Stimulated activated CD4-positive, alpha-beta T cell treated with anti-CD3 and anti-CD28 coated beads, Interleukin-1b, Interleukin-23, amount 100 ng/mL, for 1 hour (primary cell): ENCODE measurements at places on chromosomes 3 and 15.

- no peak for DNase-seq
Observed at GRCh38 chr3:54949491-54950044, 21.7 kb upstream of the LRTM1 start.

DNA sequence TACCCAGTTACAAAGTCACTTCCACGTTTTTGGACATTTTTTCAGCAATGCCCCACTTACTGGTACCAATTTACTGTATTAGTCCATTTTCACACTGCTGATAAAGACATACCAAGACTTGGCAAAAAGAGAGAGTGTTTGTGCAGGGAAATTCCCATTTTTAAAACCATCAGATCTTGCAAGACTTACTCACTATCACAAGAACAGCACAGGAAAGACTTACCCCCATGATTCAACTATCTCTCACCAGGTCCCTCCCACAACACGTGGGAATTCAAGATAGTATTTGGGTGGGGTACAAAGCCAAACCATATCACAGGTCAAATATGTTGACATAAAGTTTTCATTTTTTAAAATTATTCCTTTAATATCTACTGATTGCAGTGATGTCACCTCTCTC, 16.2 kb upstream of the ABI3BP start:
- no peak for DNase-seq

GRCh38 chr3:195910499-195910845, 2.1 kb upstream of the TNK2 start:
- DNase-seq: no peak

DNA sequence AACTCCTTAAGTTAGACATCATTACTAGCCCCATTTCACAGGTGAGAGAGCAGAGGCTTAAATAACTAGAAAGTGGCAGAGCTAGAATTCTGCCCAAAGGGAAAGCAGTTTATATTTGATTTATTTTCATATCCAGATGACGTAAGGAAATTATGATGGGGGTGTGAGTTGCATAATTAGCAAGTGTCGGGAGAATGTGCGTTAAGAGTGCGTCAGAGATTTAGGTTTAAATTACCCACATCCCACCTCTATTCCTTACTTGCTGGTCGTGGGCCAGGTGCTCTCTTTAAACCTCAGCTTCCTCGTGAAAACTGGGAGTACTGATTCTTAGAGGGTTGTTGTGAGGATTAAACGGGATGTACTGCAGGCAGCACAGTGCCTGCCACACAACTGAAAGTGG, 32.3 kb downstream of the FSTL1 start:
- DNase-seq: no peak

DNA sequence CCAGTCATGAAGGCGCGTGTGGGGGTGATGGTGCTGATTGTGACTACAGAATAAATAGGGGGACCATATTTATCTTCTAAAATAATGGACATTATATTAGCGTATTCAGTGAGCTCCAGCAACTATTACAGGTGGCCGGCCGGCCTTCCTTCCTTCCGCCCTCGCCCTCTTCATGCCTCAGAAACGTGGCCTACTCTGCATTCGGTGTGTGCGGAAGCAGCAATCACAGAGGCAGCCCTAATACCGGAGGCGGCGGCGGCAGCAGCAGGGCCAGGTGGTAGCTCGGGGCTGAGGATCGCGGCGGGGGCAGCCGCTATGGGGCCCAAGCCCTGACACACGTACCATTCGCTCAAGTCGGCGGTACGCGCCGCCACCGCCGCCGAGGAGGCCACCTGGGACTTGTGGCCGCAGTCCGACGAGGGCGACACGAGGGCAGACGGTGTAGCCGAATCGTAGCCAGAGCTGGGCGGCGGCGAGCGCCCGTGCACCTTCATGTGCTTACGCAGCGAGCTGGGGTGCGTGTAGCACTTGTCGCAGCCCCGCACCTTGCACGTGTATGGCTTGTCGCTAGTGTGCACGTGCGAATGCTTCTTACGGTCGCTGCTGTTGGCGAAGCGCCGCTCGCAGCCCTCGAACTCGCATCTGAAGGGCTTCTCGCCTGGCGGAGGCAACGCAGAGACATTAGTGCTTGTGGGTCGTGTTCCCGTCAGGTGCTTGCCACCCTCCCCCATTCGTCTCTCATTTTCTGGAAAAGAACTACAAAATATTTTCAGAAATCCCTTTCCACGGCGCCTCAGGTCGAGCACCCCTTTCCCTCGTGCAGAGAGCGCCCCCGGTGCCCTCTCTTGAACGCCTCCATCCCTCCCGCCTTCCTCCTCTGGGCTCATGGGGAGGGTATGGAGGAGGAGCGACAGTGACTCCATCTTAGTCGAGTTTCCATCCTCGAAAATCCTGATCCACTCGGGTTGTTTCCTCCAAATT, 15.5 kb downstream of the ZIC4 start:
- no peak for DNase-seq

GRCh38 chr3:43207628-43208085, 78.7 kb upstream of the SNRK start:
- DNase-seq: no peak

- DNase-seq: no peak
Observed at GRCh38 chr3:183446838-183447205, 18.4 kb upstream of the MCF2L2 start.

- no peak for DNase-seq
Observed at GRCh38 chr3:108804437-108804836, 18.1 kb upstream of the TRAT1 start.

DNA sequence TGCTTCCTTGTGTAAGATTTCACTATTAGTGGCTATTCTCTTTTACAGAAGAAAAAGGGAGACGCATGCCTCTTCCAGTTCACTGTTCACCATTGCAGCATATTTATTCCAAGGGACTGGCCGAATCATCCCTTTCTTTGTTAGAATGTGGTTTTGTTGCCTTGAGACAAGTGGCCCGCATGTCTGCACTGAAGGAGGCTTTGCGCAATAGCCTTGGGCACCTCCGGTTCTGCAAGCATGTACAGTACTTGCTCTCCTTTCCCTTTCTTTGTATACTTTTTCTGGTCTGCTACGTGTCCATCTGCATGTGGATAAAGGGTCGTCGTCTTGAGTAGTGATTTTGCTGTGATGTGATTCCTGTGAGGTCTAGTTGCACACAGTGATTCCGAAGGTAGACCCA, 43.0 kb downstream of the FLNB start:
- no peak for DNase-seq

- no peak for DNase-seq
Observed at GRCh38 chr3:147807776-147808175, 398.6 kb downstream of the ZIC1 start.

GRCh38 chr15:50107591-50108408, 11.2 kb downstream of the ATP8B4 start:
- no peak for DNase-seq

DNA sequence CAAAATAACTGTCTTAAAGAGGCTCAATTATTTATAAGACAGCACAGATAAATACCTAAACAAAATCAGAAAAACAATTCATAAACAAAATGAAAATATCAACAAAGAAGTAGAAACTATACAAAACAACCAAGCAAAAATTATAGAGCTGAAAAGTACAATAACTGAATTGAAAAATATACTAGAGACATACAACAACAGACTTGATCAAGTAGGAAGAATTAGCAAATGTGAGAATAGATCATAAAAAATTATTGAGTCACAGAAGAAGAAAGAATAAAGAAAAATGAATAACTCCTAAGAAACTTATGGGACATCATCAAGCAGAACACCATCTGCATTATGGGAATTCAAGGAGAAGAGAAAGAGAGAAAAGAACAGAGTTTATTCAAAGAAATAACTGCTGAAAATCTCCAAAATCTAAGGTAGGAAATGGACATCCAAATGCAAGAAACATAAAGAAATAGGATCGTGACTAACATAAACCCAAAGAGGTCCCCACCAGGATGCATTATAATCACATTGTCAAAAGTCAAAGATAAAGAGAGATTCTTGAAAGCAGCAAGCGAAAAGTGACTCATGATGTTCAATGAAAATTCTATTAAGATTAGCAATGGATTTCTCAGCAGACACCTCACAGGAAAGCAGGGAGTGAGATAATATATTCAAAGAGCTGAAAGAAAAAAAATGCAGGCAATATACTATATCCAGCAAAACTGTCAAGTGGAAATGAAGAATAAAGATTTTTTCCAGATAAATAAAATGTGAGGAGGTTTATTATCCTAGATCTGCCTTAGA, 85.9 kb downstream of the DCLK3 start:
- DNase-seq: no peak

DNA sequence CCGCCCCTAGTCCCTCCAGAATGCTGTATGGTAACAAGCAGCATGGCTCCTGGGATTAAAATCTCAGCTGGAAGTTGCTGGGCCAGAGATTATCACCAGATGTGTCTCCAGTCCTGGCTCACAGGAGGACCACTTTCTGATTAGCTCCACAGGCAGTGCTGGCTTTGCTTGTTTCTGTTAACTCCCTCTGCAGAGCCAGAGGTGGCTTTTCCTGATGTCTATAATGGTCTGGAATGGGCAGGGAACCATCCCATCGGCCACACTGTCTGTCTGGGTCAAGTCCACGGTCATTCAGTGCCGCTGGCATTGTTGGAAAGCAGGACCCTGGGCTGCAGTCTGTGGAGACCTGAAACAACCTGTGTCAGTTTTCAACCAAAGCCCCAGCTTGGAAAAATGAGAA, 119.6 kb upstream of the CTDSPL start:
- no peak for DNase-seq

GRCh38 chr3:34382859-34383258, 584.4 kb downstream of the PDCD6IP start:
- DNase-seq: no peak

DNA sequence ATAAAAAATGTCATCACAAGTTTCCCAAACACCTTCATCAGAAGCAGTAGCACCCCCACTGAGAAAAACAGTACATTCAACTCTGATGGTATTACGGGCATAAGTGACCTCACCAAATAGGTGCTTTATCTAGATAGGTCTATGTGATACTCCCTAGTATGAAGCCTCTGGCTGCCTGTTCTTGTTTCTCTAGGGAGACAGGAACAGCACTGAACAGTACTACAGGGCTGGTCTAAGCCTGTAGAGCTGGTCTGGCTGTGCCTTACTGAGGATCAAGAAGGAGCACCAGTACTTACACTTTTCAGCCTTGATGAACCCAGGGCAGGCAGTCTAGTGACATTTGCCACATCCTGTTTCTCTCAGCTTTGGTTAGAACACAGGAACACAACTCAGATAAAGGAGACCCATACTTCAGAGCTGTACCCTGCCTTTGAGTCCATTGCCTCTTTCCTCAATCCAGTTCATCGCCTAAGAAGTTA, 35.9 kb downstream of the OXNAD1 start:
- no peak for DNase-seq

DNA sequence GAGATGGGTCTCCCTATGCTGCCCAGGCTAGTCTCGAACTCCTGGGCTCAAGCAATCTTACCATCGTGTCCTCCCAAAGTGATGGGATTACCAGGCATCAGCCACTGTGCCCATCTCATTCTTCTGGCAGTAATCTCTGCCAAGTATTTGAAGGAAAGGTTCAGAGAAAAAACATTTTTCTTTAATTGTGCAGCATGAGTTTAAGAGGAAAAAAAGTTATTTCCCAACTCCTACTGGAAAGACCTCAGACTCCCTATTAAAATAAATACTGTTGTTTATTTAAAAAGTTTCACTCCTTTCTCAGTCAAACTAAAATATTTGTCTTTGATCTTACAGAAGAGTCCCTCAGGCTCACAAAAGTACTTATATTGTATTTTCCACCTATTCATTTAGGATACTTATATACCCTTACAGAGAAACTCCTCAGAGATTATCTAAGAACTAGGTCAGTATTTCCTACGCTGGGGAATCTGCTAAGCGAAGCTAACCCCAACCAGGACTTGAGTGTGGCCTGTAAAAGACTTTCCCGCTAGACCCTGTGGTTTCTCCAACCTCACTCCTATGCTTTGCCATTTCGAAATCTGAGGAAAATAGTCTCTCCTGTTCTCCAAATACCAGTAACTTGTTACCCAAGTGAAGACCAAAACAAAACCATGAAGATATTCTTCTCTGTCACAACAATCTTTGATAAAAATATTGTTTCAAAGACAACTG, 28.7 kb downstream of the WWTR1 start:
- DNase-seq: no peak

- DNase-seq: no peak
Observed at GRCh38 chr3:112046599-112046998, 12.1 kb downstream of the TMPRSS7 start.

GRCh38 chr3:12301513-12301912, 12.6 kb downstream of the PPARG start:
- no peak for DNase-seq

DNA sequence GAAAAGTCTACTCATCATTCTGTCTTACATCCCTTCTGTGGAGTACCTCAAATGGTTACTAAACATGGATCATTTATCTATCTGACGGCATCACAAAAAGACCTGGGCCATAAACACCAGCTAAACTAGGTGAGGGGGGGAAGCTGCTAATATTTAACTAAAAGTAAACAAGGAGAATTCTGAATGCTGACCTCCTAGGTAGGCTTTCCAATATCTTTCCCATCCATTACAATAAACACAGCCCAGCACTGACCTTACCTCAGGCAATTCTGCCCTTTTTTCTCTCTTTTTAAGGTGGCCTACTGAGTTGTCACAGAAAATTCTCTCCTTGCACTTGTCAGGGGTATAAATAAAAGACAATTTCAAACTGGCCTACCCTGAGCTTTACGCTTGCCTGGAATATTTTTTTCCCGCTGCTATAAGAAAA, 33.1 kb downstream of the USF3 start:
- DNase-seq: no peak

DNA sequence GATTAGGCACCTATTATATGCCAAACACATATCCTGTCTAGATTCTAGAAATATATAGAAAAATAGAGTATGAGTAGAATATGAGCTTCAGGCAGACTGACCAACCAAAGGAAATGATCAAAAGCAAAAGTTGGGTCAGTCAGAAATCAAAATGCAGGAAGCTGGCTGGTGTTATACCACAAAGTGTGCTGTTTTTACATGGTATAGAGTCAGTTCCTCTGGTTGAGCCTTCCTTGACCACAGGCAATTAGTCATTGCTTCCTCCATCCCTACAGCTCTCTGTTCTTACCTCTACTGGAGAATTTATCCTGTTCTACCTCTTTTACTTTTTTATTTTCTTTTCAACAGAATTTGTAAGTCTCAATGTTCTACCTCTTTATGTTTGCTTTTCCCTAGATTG, 149.8 kb downstream of the TMCO5A start:
- no peak for DNase-seq

GRCh38 chr15:60093273-60094067, 89.4 kb downstream of the FOXB1 start:
- DNase-seq: no peak

DNA sequence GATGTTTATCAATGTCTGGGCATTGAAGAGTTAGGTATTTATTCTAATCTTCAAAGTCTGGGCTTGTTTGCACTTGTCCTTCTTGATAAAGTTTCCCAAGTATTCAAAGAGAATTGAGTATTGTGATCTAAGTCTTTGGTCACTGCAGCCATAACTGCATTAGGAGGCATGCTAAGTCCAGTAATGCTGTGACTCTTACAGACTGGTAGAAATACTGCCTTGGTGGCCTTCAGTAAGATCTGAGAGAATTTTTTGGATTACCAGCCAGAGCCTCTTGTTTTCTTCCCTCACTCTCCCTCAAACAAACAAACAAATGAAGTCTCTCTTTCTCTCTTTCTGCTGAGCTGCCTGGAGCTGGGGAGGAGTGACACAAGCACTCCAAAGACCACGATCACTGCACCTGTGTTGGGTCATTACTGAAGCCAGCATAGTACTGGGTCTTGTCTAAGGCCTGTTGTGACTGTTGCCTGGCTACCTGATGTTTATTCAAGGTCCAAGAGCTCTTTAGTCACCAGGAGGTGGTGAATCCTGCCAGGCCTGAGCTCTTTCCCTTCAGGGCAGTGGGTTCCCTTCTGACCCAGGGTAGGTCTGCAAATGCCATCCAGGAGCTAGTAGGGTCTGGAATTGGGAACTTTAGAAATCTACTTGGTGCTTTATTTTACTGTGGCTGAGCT, 14.8 kb upstream of the RBP2 start:
- no peak for DNase-seq
